ENCODE measurements at places on chromosomes 2 and 18.

- no peak for DNase-seq
Measured at GRCh38 chr2:12463189-12463588, 253.5 kb upstream of the TRIB2 start.

- no peak for DNase-seq
Measured at GRCh38 chr2:37851428-37851827, 73.7 kb upstream of the RMDN2 start.

- DNase-seq, result no peak
Measured at GRCh38 chr2:204657024-204657423, 111.7 kb downstream of the PARD3B start.

DNA sequence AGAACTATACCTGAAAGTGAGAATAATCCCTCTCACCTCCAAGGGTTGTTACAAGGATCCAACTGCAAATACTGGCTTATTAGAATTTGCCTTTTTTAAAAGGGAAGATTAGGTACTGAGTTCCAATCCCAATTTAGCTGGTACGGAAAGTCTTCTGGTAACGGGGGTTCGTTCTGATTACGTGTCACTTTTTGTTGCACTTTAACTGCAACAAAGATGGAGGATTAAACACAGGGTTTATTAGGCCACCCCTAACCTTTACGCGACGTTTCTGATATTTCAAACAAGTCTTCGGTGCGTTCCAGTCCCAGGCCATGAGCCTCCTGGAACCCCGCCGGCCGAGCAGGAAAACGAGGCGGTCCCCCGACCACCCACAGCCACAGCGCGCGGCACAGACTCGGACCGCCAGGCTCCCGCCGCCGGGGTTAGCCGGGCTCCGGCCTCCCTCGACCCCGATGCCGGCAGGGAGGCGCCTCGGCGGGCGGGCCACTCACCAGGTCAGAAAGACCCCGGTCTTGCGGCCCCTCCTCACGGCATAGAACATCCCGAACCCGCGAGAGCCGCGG is 411 bp downstream of the RNASEH1 start:
- no peak for DNase-seq

- DNase-seq, result no peak
Measured at GRCh38 chr18:13026583-13027270, 35.6 kb downstream of the CEP192 start.

DNA sequence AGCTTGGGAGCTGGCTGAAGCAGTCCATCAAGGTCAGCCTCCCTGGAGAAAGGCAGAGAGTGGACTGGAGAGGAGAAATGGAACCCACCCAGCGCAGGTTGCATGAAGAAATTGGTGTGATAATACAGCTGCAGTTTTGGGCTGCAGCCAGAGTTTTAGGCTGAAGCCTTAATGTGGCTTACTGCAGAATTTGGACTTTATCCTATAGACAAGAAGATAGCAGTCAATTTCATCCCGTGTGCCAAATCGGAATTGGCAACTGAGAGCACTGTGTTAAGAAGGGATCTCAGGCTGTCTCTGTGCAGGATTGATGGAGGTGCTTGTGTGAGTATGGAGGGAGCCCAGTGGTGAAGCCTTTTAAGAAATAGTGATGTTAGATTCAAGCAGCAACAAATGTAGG is 7.5 kb downstream of the SGPP2 start:
- DNase-seq, result no peak

DNA sequence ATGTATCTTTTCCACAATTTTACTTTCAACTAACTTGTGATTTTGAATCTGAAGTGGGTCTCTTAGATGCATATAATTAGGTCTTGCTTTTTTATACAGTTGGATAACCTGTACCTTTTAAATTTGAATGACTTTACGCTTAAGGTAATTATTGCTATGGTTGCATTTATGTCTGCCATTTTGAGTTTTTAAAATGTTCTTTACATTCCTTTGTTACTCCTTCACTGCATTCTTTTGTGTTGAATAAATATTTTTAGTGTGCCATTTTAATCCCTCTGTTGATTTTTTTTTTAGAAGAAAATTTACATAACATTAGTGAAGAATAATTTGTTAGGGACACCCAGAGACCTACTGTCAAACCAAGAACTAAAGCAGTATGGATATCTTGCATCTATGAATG is 65.3 kb downstream of the BIRC6 start:
- DNase-seq, result no peak

- DNase-seq, result no peak
Measured at GRCh38 chr2:118473241-118473640, 374.2 kb downstream of the EN1 start.

DNA sequence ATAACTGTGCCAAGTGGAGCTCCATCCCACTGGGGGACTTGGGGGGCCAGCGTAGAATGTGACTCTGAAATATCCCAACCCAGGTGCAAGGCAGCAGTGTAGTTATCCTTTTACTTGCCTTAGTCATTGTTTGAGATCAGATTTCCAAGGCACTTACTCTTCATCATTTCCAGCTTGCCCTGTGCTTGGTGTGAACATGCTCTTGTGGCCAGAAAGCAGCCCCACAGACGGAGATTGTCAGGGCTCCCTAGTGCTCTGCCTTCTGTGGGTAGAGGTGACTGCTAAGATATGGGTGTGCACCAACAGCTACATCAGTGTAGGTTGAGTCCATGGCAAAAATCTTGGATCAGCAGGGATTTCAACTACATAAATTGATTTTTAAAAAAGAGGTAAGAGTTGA is 2010.0 kb upstream of the PIK3C3 start:
- DNase-seq, result no peak

GRCh38 chr2:4628998-4629501 is 925.7 kb downstream of the DCDC2C start:
- peak; percentile 64 for DNase-seq

DNA sequence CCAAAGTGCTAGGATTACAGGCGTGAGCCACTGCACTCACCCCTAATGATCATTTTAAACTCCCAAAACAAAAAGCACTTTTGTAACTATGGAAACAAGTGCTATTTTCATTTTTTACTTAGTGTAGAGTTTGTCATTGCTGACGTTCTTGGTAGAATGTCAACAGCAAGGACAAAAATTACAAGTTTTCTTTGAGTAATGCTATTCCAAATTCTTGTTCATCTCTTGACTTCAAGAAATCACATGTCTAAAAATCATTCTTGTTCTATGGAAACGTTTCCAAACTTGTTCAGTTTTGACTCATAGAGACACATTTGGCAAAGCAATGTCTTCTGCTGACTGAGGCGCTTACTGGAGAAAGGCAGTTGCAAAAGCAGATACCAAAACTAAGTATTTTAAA is 82.6 kb downstream of the MBP start:
- DNase-seq, result no peak

GRCh38 chr2:102278720-102279390 is 32.5 kb upstream of the IL1RL1 start:
- no peak for DNase-seq

DNA sequence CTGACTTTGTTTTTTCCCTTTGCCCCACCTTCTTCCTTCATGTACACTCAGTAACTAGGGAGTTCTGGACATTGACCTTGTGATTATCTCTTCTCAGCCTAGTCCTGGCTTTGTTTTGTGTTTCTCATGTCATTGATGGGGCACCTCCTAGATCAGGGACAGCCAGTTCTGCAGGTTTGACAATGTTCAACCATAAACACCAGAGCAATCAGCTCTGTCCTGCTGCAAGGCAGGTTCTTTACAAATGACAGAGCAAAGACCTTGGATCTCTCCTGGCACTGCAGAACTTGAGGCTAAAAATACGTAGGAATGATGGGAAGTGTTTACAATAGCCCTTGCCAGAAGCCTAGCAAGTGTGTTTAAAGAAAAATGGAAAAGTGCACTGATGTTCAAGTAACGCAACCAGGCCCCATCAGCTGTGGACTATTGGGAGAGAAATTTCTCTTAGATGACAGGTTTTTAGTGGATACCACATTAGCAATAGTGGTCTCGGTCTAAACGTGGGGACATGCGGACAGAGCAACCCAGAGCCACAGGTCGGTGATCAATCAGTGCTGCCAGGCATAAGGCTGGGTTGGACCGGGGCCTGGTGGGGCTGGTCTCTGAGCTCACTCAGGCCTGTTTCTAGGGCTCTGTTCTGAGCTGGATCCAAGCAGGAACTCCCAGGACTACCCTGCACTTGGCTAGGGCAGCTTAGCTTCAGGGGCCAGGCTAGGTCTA is 76.8 kb downstream of the SOWAHC start:
- DNase-seq, result no peak

DNA sequence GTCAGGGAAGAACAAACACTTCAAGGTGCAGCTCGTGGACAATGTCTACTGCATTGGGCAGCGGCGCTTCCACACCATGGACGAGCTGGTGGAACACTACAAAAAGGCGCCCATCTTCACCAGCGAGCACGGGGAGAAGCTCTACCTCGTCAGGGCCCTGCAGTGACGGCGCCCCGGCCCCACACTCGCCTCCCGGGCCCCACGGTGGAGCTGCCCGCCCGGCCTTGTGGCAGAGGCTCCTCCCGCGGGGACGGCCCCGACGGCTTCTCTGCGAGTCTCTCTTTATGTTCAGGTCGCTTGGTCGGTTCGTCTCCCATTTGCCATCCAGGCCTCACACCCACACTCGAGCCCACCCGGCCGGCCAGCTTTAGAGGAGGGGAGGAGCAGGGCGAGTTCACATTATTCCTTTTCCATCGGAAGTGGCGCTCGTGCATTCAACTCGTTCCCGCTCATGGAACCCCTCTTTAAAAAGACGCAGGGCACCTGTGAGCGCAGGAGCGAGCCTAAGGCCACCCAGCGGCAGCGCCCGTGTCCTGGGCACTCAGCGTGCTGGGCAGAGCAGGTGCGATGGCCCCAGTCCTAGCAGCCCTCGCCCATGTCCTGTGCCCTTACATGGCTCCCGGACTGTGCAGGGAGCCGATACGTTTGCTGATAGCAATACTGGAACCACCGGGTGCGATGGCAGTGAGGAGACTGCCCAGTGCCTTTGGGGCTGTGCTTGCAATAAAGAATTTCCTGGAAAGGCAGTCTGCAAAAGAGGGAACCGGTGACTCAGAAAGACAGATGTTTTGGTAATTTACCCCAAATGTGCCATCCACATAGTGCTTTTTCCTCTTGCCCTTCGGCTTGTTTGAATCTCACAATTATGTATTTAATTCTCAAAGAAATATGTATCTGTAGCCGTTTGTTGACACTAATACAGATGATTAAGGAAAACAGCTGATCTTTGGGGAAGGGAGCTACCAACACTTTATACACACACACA is 148.6 kb downstream of the NCK2 start:
- DNase-seq, result no peak

GRCh38 chr2:238510911-238511613 is 84.3 kb downstream of the ASB1 start:
- DNase-seq, result no peak

DNA sequence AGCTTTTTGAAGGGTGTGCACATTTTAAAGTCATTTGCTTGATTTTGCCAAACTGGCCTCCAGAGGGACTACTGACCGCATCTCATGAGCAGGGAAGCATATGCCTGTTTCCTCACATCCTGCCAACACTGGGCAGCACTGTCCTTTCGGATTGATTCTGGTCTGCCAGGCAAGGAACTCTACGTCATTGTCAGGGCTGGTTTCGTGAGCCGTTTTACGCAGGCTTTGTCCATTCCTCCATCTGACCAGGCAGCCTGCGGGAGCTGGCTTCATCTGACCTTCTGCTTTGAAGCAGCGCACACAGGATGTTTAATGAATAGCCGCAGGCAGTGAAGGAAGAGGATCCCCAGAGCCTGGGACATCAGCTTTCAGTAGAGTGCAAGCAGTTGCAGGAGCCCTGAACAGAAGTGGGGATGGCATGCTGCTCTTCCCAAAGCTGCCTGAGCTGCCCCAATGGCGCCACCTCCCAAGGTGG is 46.3 kb upstream of the SEMA4C start:
- DNase-seq, result no peak

- peak; percentile 48 for DNase-seq
Measured at GRCh38 chr2:23595601-23596251, 210.7 kb downstream of the KLHL29 start.

DNA sequence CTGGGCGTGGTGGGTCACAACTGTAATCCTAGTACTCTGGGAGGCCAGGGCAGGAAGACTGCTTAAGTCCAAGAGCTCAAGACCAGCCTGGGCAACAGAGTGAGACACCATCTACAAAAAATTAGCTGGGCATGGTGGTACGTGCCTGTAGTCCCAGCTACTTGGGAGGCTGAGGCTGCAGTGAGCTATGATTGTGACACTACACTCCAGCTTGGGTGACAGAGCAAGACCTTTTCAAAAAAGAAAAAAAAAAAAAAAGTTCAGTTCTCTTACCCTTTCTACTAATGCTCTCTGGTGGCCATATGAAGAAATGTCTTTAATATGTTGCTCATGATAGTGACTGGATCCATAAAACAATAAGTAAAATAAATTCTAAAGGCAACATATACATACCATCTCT is 14.9 kb downstream of the TYW5 start:
- DNase-seq, result no peak

DNA sequence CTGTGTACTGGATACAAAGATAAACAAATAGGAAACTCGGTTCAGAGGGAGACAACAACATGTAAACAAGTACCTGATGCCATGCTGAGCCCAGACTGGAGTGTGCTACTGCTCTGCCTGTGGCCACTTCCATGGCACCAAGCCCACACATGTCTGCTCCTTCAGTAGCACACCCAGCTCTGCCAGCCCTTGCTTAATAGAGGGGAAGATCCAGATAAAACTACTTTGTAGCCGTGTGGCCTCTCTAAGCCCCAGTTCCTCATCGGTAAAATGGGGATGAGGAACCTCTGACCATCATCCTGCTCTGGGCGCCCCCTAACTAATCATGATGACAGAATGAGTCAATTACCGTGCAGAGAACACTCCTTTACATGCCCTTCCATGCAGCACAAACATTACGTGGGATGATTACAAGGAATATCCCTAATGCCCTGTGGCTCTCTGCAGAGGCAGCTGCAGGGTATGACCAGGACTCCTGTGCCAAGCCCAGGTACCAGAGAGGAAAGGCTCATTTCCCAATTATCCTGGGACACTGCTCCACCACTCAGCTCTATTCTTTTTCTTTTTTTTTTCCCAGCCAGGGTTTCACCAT is 34.9 kb downstream of the DNMT3A start:
- DNase-seq, result no peak

- no peak for DNase-seq
Measured at GRCh38 chr2:95552911-95553310, 38.9 kb upstream of the TRIM43 start.

- no peak for DNase-seq
Measured at GRCh38 chr2:10538224-10538894, 90.2 kb upstream of the ODC1 start.

DNA sequence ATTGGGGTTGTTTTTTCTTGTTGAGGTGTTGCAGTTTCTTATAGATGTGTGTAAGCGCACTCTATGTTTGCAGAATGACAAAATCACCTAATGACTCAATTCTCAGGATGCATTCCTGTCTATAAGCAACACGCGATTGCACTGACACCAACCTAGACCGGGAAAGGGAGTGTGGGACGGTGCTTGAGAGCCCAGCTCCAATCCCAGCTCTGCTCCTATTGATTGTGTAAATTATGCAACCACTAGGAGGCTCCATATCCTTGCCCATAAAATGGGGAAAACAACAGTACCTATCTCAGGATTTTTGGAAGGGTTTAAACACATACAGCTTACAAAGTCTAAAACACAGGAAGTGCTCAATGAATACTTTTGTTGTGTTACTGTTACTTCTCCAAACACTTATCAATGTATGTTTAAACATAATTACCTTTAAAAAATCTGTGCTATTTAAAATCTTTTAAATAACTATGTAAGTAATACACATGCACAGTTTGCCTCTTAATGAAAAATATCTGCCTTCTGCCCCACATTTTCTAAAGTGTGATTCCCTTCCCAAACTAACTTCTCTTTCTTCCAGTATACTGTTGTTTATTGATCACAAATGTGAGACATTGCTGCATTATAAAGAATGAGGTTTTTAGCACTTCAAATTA is 132.5 kb downstream of the SPHKAP start:
- DNase-seq, result peak; percentile 38

- no peak for DNase-seq
Measured at GRCh38 chr2:107383691-107384090, 443.0 kb upstream of the RGPD4 start.
